ENCODE measurements at places on chromosomes 16 and 17.
A peak's percentile ranks its signal among the peaks of the same experiment; 100 is the strongest.

DNA sequence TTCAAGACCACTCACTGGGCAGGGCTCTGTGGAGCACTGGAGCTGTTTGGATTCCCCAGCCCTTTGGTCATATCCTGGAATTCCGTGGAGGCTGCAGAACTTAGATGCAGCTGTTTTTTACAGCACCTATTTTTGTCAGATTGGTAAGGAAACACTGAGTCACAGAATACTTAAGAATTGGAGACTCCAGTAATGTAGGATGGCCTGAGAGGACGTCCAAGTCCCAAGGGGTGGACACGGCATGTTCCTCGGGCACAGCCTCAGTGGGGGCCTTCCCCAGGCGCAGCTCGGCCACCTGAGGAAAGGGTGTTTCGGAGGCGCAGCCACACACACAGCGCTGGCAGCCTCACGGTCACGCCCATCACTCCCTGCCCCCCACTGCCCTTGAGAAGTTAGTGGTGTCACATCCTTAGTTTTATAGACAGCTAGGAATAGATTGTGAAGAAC, 14.8 kb downstream of the PLD6 start:
- no peak for DNase-seq

- peak; percentile 19 for DNase-seq
Measured at GRCh38 chr17:75288770-75289114, 491 bp downstream of the SLC25A19 start.

DNA sequence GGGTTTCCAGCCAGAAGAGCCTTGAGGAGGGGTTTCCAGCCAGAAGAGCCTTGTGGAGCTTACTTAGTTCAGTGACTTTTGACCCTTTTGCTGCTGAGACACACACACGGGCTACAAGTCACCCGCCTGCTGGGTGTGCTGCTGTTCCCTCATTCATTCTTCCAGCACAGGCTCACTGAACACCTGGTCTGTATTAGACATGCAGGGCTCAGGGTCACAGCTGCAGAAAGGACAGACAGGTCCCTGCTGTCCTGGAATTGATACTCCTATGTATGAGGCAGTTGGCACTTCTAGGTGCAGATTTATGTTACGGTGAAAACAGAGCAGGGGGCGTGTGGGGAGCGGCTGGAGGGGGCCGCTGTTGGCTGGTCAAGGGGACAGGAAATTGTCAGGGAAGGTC, 6.8 kb downstream of the CACNG4 start:
- DNase-seq, result no peak

DNA sequence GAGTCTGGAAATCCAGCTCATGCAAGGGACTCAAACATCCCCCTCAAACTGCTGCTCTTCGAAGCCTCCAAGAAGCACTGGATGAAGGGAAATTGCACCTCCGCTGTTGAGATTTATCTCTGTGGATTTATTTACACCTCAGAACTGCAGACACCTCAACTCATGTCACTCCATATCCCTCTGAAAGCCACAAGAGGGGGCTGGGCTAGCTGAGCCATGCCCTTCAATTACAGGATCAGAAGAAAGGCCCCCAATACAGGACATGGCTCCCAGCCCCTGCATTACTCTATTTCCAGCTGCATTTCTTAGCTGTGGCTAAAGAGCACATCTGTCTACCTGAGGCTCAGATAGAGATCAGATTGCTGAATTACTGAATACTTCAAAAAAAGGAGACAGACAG, 103.1 kb upstream of the DYNLRB2 start:
- no peak for DNase-seq

DNA sequence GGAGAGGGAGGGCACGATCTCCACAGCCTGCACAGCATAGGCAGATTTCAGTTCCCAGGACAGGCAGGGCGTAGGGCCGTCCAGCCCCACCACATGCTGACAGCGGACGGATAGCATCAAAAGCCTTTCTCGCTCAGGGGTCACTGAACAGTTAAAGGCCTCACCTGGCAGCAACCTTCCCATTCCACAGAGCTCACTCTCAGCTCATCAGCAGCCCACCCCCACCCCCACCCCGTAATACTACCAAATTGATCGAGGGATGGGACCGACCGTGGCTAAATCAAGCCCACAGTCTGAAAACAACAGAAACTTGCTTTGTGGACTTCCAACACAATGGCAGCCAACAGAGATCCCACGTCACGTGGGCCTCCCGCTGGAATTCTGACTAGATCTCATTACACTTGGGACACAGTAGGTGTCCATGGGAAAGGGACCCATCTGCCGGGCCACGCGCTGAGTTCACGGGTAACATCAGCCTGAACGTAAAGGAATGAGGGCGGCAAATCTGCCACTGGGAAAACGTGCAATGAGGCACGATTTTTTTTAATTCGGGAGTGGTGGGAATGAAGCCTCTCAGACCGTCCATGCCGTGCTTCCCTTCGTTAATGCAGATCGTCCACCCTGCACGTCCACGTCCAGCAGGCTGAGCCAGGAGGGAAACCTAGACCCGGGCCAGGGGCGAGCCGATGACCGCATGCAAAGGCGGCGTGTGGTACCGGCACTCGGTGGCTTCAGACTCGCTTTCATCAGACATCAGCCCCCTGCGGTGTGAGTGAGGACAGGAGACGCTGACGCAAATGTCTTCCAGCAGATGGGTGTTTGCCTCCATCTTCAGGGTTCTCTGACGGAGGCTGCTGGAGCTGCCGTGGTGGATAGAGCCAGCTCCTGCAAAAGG, 92.1 kb downstream of the TBC1D16 start:
- DNase-seq, result no peak

Data from activated CD4-positive, alpha-beta T cell treated with anti-CD3 and anti-CD28 coated beads for 1 hour (primary cell).